ENCODE measurements at places on chromosomes 6 and 20.

- no peak for DNase-seq
Measured at GRCh38 chr6:111219785-111220184, 132.5 kb downstream of the SLC16A10 start.

- DNase-seq: no peak
Measured at GRCh38 chr20:22429175-22430153, 154.9 kb downstream of the FOXA2 start.

- DNase-seq: no peak
Measured at GRCh38 chr20:16063881-16064280, 509.4 kb downstream of the KIF16B start.

DNA sequence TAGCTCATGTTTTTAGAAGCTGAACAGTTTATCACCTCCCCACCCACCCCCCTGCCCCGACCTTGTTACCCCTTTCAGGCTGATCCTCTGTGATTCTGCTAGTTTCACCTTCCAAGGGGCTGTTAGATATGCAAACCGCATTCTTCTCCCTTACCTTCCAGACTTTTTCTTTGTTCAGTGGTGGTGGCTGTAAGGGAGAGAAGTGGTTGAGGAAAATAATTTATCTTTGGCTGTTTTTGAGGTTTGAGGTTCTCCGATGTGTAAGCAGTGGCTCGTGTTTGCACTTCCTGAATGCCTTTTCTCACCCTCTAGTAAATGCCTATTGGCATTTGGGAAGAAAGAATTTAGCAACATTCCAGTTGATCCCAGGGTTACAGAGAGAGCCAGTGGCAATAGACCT is 69.4 kb upstream of the KCNG1 start:
- no peak for DNase-seq

GRCh38 chr6:148891405-148891783 is 144.6 kb downstream of the UST start:
- DNase-seq: no peak

GRCh38 chr6:154996016-154996590 is 988 bp downstream of the TIAM2 start:
- DNase-seq: no peak

- DNase-seq: no peak
Measured at GRCh38 chr20:20606050-20606449, 106.4 kb downstream of the RALGAPA2 start.

DNA sequence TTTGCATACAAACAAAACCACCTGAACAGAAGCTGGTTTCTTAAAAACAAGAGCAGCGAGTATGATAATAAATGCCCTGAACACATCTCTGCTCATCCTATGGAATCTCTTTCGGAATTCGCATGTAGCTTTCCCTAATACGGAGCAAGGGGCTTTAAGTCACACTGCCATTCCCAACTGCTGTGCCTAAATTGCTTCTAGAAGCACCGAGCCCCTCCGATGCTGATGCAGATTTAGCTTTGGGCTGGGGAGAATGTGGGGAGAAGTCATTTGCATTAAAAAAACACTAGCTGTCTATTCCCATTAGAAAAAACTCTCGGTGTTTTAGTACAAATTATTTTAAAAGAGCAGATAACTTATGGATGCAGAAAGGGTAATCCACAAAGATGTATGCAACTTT is 76.9 kb downstream of the CD83 start:
- DNase-seq: no peak
